Stimulated activated CD4-positive, alpha-beta T cell treated with anti-CD3 and anti-CD28 coated beads, Interleukin-1b, Interleukin-23, amount 100 ng/mL, for 24 hours (primary cell): ENCODE measurements at places on chromosomes 1 and 21.

- no peak for DNase-seq
Measured at GRCh38 chr1:37137014-37137413, 102.7 kb upstream of the GRIK3 start.

DNA sequence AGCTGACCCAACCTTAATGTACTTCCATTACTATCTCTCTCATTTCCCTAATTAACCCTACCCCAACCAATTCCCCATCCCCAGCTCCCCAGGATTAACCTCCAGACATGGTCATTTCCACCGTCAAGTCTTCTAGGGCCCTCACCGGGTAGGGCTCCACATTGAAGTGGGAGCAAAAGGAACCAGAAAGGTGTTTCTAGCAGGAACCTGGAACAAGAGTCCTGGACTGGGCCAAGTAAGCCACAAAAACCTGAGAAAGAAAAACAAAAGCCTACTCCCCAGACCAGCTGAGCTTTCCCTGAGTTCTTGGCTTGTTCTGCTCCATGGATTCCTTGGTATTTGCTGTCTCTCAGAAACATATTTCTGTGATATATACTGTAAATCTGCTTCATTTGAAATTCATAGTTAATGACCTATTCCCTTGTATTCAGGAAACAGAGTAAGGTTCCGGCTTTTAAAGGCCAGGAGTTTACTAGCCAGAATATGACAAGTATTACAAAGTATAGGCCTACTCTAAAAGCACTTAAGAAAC, 58.4 kb downstream of the SYF2 start:
- no peak for DNase-seq

DNA sequence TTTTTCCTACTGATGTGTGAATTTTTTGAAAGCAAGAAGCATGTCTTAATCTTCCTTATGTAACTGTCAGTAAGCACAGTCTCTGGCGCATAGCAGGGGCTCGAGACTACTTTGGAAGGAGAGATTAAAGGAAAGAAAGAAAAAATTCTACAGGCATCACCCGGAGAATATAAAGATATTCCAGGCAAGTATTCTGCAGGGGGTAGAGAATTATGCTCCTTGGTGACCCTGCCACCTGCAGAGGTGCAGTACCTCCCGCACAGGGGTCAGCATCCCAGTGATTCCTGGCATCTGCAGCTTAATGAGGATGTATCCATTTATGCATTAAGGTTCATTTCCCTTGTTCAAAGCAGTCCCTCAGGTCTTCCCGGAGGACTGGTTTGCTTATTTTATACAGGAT, 87.6 kb upstream of the WLS start:
- DNase-seq = no peak

DNA sequence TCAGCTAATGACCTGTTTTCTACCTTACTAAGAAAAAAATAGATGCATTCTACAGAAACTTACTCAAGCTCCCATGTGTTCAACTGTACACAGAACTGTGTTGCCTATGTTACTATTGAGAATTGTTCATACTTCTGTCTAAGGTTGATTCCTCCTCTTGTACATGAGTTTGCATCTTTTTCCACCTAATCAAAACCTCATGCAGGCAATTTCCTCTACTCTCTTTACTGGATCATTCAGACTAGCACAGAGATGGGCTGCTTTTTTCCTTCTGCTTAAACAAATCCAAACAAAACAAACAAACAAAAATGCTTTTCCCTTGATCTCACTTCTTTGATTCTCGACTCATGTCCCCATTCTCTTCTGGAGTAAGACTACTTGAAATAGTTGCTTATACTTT, 58.8 kb upstream of the PTGFR start:
- DNase-seq = no peak

- no peak for DNase-seq
Measured at GRCh38 chr1:3071565-3072390, 2.8 kb downstream of the PRDM16 start.

DNA sequence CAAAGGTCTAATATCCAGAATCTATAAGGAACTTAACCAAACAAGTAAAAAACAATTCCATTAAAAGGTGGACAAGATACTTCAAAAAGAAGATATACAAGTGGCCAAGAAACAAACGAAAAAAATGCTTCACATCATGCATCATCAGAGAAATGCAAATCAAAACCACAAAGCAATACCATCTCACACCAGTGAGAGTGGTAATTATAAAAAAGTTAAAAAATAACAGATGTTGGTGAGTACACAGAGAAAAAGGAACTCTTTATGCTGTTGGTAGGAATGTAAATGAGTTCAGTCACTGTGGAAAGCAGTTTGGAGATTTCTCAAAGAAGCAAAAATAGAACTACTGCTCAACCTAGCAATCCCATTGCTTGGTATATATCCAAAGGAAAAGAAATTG, 218.6 kb downstream of the SLC44A5 start:
- no peak for DNase-seq
